ENCODE measurements at places on chromosomes 7 and 10.

GRCh38 chr7:112263519-112263918 lies 57.0 kb downstream of the ZNF277 start:
- no peak for DNase-seq

GRCh38 chr7:95687759-95688343 lies 84.5 kb upstream of the DYNC1I1 start:
- DNase-seq = no peak

DNA sequence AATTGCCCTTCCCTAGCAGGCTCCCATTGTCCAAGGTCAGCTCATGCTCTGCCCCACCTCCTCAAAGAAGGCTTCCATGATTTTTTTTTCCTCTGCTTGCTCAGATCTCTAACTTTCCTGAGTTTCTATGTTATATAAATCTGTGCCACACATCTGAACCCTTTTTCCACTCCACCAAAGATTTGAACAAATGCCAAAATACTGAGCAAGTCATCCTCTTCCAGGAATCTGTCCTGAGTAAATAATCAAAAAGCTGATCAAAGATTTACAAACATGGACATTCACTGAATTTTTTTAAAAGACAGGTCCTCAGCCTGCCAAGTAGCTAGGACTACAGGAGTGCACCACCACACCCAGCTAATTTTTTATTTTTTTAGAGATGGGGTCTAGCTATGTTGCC lies 102.8 kb upstream of the ARID5B start:
- no peak for DNase-seq

DNA sequence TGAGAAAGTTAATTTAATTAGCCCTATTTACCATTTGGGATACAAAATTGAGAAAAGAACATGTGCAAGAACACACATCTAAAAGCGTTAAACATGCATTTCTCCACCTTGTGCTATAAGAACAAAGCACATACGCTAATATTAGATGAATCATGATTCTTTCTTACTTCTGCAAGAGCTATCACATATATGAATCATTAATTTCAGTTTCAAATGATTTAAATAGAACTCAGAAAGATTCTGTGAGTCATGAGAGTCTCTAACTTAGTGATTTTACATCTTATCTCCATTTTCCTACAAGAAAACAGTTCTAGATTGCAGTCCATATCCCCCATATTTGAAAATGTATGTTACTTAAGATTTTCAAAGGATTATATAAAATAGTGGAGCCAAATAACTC lies 173.9 kb downstream of the RNLS start:
- no peak for DNase-seq

- DNase-seq = no peak
These were observed 144.2 kb downstream of the SPAG6 start for GRCh38 chr10:22489467-22489866.

DNA sequence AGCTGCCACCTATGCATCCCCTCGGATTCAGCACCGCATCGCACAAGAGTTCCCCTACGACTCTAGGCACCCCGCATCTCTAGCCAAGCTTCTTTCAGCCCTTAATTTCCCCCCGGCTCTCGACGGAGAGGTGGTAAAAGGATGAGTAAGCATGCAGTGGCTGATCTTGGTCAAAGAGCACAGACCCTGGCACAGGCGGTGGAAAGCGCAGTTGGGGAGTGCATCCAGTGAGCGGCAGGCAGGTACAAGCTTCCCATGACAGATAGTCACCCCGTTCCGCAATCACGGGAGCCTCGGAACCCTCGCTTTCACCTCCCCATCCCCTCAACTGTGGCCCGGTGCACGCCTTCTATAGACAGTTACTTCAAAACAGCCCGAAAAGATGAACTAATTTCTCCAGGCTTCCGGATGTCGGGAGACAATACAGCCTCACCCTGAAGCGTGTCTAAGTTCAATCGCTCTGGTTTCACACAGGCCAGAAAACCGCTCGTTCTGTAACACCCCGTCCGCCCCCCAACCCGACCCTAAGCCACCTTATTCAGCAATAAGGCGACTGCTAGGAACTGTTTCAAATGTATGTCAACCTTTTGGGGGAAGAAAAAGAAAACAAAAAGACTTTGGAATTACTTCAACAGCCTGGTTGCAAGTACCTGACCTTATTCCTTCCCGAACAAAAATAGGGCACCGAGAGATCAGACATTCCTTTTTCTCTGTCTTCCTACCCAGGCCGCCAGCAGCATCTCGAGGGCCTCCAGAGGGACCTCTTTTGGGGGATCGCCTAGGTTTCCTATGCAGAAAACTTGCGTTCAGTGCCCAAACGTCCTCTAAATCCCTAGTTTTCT lies 1.4 kb downstream of the RHEB start:
- DNase-seq = no peak

DNA sequence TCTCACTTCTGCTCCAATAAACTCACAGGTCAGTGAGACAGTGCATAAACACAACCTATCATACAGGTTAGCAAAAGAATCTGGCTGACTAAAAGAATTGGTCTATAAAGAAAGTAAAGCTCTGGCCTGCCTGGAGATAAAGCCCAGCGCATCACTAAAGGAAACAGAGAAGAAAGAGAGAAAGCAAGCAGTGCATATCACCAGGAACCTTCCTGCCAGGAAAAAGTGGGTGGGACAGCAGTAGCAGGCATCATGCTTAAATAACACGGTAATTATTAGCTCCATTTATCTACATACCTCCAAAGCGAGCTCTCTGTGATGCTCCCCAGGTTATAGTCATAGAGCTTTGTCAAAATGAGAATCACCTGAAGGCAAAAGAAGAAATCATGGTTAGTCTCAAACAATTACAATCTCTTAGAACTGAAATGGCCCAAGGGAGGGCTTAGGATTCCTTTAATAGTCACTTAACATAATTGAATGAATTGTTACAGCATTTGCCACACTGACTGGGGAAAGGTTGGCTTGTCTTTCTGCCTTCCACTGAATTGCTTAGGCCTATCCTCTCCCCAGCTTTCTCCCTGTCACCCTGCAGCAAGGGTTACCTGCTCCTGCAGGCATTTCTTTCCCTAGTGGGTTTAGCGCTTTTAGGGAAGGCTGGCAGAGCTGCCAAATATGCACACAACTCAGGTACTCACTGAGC lies 208.1 kb downstream of the SORCS1 start:
- DNase-seq = no peak

DNA sequence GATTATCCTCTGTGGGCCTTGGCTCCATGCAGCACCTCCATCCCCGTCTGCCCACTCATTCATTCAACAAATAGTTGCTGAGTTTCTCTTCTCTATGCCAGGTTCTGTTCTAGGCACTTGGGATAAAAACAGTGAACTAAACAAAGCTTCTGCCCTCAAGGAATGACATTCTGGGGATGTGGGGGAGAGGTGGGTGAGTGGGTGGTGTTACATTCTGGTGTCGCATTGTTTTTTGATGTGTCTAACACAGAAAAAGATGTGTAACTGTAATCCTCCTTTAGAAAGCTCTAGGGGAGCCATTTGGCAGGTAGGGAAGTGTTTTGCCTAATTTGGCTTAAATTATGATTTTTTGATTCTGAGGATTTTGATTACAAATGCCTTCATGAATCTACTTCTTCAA lies 21.4 kb downstream of the AUTS2 start:
- no peak for DNase-seq

DNA sequence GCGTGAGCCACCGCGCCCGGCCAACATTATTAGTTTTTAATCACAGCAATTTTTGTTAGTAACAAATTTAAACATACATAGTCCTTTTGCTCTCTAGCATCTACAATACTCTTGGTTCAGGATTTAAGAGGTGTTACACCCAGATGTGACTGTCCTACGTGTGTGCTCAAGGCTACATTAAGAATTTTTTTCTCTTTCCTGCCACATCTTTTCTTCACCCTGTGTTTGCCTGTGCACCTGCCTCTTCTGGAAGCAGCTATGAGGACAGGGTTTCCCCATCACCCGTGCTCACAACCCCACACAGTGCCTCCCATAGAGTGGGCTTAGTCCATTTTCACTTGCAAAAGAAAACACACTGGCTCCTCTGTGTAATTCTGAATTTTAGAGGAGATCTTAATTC lies 186.7 kb upstream of the KLF6 start:
- DNase-seq = no peak

DNA sequence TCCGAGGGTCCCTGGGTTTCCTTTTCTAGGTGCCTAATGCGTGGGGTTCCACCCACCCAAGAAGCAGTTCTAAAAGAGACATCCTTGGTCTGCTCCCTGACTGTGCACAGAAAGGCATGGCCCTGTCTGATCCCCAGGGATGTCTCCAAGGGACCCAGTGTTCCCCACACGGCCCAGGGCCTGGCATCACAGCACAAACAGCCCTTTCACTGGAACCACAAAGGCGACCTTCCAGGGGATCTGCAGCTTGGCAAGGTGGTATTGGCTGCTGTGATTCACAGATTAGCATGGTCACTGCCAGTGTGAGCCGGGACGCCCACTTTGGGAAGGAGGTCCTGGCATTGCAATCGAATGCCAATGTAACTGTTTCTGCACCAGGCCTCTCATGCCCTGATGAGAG lies 6.4 kb downstream of the KCNMA1 start:
- DNase-seq = no peak

- DNase-seq = no peak
These were observed 172.3 kb downstream of the RAPGEF5 start for GRCh38 chr7:22184549-22185199.

- DNase-seq = no peak
These were observed 1.2 kb downstream of the PIP4K2A start for GRCh38 chr10:22712956-22713852.

- DNase-seq = no peak
These were observed 168.3 kb downstream of the HERPUD2 start for GRCh38 chr7:35526645-35527044.

DNA sequence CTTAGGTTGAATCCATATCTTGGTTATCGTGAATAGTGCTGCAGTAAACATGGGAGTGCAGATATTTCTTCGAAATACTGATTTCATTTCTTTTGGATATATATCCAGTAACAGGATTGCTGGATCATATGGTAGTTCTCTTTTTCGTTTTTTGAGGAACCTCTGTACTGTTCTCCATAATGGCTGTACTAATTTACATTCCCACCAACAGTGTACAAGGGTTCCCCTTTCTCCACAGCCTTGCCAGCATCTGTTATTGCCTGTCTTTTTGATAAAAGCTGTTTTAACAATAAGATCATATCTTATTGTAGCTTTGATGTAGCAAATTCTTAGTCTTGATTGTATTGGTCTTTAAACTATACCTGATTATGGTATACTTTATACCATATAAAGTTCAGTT lies 45.3 kb downstream of the ZNRF2 start:
- no peak for DNase-seq

GRCh38 chr7:44396931-44397545 lies 71.6 kb upstream of the CAMK2B start:
- DNase-seq = no peak

DNA sequence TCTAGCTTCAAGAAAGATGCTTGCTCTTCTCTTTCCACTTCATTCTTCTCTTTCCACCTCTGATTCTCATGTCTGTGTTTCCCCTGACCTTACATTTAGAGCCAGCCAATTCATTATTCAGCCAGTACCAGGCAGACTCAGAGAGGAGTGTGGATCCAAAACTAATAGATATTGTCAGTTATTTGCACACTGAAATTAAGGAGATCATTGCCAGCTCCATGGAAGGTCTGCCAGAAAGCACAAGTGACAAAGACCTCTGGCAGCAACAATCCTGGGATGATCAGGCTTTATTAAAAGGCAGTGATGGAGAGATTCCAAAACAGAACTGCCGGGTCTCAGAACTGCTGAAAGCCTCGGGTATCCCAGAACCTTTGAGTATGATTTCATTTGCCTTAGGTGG lies 749.4 kb downstream of the XPNPEP1 start:
- DNase-seq = no peak

DNA sequence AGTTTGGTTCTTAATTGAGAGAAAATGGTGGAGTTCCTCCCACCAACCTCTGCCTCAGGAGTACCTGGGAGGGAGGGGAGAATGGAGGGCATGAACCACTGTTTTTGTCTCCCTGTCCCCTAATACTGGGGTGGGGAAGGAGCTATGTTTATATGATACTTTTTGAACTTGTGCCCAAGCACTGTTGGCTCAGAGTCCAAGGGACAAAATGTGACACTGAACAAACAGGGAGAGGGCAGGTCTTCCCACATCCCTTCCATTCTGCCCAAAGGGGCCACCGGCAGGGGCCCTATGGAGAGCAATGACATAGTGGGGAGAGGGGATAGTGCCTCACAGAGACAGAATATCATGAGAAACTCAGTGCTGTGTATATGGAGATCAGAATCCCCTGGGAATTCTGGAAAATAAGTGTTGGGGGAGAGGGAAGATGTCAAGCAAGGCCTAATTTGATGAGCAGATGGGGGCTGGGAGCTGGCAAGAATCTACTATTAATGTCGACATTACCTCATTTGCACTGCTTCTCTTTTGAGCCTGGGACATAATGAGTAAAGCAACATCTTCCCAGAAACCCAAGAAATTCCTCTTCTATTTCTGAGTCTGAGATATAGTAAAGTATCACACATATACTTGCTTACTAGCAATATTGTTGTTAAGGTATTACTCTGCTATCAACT lies 180.6 kb downstream of the CYP26A1 start:
- no peak for DNase-seq

GRCh38 chr10:3471472-3471871 lies 298.9 kb upstream of the PITRM1 start:
- no peak for DNase-seq

GRCh38 chr7:3695602-3696001 lies 394.6 kb downstream of the SDK1 start:
- DNase-seq = no peak

GRCh38 chr7:120716307-120716706 lies 141.6 kb downstream of the TSPAN12 start:
- DNase-seq = no peak

DNA sequence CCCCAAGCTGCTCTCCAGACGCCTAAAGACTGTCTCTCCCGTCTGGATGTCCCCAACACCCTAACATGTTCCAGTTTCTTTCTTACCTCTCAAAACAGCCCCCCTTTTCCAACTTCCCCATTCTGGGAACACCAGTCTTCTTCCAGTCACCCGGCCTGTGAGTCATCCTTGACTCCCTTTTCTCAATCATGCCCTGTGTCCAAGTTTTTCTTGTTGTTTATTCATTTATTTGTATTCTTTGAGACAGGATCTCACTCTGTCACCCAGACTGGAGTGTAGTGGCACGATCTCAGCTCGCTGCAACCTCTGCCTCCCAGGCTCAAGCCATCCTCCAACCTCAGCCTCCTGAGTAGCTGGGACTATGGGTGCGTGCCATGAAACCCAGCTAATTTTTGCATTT lies 15.6 kb downstream of the SNX10 start:
- DNase-seq = no peak

Data from AG09319 (cell line).